ENCODE measurements at places on chromosomes 4 and X.

- no peak for DNase-seq
Observed at GRCh38 chr4:138751309-138751708, 264.3 kb upstream of the NOCT start.

DNA sequence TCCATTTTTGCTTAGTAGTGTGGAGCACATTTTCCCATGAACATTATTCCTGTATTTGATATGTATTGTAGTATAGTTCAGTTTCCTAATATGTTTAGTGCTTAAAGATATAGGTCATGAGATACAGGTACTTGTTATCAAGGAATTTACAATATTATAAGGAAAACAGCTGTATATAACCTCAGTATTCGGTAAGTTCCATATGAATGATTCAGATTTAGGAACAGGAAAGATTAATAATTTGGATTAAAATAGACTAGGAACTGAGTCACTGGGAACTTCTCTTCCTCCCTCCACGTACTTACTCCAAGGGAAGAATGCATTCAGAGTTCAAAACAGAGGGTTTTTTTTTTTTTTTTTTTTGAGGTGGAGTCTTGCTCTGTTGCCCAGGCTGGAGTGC, 20.0 kb downstream of the DIAPH2 start:
- DNase-seq = no peak

- DNase-seq = no peak
Observed at GRCh38 chr4:66694739-66695138, 850.6 kb downstream of the CENPC start.

- no peak for DNase-seq
Observed at GRCh38 chr4:106201373-106201772, 114.6 kb downstream of the TBCK start.

DNA sequence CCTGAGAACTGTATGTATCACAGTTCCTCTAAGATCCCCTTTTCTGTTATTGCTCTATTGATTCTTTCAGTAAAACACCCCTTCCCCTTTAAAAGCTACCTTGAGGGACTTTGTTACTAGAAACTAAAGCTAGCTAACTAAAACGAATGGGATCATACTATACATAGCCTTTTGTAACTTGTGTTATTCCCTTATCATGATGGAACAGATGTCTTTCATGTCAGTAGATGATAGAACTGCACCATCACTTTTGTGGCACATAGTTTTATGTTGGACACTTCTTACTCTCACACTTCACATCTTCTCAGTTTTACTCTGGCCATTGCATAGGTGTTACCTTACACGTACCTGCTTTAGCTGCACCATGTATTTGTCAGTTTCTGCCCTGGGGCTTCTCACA, 46.6 kb upstream of the PGRMC2 start:
- no peak for DNase-seq

DNA sequence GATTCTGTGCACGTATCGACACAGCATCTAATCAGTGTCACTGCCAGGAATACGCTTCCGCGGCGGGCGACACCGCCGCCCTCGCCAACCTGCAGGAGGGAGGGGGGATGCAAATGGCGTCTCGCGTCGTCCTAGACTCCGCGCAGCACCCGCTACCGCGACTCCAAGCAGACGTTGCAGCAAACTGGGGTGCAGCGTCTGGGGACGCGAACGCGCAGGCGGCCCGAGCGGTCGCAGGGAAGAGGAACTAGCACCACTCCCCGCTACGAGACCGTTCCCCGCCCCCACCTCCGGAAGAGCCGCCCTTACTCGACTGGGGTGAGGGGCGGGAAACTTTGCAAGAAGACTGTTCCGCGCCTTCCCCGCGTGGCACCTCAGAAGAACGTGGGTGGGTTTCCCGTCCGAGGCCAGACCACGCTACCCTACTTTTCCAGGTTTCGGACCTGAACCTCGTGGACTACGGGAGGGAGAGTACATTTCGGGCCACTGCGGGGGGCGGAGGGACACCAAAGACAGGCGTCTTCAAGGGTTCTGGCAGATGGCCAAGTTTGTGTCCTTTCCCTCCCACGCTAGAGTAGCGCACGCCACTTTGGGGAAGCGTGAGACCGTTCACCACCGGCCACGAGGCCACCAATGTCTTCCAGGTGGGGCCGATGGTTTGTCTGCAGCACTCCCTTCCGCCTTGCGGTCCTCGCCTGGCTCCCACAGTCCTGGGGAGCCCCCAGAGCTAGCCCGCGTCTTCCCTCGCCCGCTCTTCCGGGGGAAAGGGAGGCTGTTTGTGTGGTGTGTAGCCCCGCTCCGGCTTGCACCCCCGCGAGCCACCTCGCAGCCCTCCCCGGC, 78.0 kb upstream of the BCOR start:
- peak; percentile 69 for DNase-seq

GRCh38 chr4:151537687-151538086, 128.7 kb downstream of the FHIP1A start:
- no peak for DNase-seq

DNA sequence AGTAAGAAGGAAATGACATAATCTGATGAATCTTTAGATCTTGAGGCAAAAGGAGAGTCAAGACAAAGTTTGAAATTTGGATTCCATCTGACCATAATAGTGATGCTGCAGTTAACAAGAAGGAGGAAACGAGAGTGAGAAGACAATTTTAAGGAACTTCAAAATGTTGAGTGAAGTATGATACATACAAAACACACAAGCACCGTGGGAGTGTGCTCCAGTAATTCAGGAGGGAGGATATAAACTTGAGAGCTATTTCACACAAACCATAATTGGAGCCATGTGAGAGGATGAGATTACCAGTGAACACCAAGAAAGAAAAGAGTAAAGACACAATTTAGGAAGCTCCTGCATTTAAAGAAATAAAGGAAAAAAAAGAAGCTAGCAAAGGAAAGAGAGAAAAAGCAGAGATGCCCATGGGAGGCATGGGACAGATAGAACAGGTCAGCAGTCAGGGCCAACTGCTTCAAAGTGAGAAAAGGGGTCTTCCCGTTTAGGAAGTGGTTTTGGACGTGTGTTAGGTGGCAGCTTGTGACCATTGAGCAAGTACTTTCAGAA, 150.7 kb upstream of the SLC7A11 start:
- peak; percentile 93 for DNase-seq

DNA sequence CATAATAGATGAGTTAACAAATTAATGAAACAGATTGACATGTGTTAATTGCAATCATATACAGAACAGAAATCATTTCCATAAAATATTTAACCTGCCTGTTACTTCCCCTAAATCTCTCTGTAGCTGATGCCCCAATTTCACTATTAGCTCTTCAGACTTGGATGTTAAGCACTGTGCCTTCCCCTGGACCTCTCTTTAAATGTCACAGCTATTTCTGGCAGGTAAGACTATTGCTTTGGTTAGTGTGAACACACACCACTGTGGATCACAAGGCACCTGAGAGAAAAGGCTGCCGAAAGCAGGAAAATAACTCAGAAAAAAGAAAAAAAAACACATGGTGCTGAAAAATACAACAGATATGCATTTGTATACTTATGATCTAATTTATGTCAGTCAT, 91.3 kb downstream of the SNCA start:
- DNase-seq = no peak

GRCh38 chrX:1435241-1435895, 17.3 kb downstream of the ASMTL start:
- DNase-seq = no peak

- peak; percentile 33 for DNase-seq
Observed at GRCh38 chr4:48388525-48389154, 47.3 kb downstream of the SLAIN2 start.

DNA sequence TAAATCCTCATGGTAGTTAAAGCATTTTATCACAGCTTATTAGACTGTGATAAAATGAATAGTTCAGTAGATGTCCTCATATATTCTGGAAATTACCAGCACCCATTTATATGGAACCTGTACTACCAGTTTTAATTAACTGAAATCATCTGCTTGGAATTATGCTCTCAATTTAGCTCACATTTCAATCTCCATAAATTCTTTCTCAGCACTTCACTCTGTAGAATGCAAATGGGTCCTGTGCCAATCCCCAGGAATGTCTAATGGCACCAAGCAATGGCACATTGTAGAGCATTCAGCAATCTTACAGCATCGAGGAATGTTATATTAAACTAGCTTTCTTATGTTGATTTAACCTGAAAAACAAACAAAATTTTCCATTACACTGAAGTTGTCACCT, 355.1 kb downstream of the PDHA2 start:
- DNase-seq = no peak

DNA sequence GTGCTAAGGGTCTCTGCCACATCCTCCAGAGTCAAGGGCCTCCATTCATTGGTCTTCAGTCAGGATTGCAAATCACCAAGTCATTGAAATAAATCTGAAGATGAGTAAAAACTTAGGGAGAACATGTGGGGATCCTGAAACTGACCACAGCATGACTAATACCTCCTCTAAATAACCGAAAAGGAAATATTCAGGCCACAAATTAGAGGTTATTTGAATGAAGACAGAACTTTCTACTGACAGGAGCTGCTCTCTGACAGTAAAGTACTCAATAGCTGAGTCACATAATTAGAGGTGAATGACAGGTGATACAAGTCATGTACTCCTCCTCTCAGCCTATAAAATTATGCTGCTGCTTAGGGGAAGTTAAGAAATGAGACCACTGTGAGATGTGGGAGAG, 240.2 kb upstream of the F9 start:
- DNase-seq = peak; percentile 11

DNA sequence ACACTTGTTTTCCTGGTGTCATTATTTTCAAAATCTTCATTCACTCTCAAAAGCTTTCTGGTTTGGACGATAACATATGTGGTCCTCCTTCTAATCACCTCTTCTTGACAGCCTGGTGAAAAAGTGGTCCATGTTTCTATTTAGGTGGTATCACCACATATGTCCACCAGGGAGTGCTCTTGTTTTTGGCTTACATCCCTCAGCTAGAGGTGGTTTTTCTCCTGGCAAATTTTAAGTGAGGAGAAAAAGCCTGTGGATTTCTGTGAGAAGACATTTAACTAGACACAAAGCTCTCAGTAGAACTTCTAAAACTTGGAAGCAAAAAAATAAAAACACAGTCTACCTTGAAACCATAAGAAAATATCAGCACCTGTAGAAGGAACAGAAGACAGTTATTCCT, 58.0 kb upstream of the FRMPD4 start:
- DNase-seq = peak; percentile 9

DNA sequence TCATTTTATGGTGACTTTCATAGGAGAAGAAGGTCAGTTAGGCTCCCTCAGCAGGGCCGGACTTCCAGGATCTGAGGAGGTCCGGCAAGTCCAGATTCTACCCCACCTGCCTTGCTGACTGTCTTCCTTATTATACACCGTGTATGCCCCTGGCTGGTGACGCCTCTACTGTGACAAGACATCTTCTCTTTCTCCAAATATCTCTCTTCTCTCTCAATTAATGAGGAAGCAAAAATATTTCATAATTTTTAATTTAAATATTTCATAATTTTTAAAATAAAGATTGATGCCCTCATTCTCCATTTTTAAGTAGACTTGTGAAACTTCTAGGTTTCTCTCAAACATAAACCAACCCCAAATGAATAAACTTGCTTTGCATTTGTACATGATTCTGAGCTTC, 202.5 kb downstream of the NSUN7 start:
- DNase-seq = peak; percentile 14

DNA sequence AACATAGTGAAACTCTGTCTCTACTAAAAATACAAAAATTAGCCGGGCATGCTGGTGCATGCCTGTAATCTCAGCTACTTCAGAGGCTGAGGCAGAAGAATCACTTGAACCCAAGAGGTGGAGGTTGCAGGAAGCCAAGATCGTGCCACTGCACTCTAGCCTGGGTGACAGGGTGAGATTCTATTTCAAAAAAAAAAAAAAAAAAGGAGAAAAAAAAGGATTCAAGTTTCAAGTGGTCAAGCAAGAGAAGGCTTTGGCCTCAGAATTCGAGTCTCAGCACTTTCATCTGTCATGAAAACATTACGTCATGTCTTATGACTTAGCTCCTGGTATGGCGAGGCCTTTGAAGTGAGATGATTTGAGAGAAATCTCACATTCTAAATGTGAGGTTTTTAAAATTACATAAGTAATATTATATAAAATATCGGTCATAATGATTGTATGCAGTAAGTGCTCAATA, 21.2 kb upstream of the DHRSX start:
- DNase-seq = peak; percentile 94

DNA sequence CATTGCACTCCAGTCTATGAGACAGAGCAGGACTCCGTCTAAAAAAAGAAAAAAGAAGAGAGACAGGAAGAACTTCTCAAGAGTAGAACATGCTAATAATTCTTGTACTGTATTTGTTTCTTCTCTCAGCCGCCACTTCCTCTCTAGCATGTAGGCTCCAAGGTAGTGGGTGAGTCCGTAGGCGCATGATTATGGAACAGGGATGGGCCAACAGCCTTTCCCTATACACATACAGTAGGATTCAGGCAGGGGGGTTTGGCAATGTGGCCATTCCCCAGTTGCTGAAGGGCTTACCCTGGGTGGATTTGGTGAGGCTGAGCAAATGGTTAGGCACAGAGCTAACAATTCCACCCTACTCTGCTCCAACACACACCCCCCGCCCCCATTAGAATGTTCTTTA, 35.0 kb upstream of the APLN start:
- peak; percentile 64 for DNase-seq

GRCh38 chrX:69741721-69742120, 125.8 kb downstream of the EDA start:
- DNase-seq = no peak

GRCh38 chrX:72430405-72430968, 124.8 kb upstream of the CITED1 start:
- no peak for DNase-seq

GRCh38 chr4:182823576-182823975, 93.6 kb downstream of the DCTD start:
- no peak for DNase-seq

DNA sequence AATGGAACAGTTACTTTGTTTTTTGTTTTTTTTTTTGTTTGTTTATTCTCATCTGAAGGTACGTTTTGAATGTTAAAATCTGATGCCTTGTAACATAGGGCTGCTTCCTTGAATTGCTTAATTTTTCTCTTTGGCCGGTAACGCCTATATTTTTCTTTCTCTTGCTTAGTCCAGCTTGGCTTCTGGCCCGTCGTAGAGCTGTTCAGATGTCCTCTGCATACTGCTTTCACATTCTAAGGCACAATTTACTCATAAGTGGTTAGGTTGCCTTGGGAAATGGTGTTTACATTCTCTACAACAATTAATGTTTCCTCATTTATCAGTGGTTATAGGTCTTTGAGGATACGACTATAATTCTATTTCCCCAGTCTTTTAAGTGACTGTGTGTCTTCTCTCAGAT, 7.9 kb downstream of the NONO start:
- no peak for DNase-seq

GRCh38 chr4:119774840-119775239, 146.2 kb upstream of the PDE5A start:
- no peak for DNase-seq

DNA sequence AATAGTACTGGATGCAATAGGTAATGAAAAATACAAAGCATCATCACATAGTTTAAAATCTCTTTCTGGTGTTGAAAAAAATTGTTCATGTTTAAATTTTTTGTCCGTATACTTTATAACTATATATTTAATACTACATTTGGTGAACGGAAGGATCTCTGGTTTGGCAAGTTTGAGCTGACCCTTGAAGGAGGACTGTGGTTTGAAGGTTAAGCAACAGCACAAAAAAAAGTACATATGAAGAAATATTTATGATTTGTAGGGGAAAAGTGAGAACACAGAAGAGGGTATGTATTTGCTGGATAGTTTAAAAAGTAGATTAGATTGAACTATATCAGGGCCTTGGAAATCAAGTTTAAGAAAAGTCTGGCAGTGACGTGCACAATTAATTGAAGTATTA, 13.3 kb downstream of the SRP72 start:
- no peak for DNase-seq
